ENCODE measurements at places on chromosomes 16 and 17.

GRCh38 chr17:34566201-34566600 lies 13.2 kb upstream of the TMEM132E start:
- DNase-seq = no peak

DNA sequence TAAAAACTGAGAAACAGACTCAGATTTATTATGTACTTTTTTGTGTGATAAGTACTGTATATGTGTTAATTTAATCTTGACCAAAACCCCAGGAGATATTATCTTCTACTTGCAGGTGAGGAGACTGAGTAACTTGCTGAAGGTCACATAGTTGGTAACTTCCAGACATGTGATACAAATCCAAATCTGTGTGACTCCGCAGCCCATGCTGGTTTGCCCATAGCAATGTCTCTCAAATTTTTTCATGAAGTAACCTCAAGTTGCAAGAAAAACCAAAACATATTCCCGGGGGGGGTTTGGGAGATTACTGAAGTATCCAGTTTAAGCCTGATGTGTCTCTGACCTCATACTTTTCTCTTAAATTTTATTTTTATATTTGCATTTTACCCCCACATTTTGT lies 3.3 kb downstream of the TEX14 start:
- DNase-seq = no peak

DNA sequence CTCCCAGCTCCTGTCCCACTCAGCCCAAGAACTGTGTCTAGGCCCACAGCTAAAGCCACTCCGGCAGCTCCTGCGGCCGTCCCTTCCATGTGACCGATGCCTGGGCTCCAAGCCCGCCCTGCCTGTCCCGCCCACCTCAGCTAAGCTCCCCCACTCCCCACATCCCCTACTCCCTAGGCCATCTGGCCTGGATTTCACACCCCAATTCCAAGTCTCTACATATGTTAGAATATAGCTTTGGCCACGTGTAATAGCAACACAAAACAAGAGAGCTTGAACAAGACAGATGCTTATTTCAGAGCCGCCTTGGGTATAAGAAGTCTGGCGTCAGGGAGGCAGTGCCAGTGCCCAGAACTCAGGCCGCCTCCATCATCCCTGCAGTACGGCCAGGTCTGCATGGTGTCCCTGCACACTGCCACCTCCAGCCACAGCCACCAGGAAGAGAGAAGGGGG lies 30.0 kb upstream of the USP22 start:
- DNase-seq = no peak

- no peak for DNase-seq
These were observed 17.3 kb upstream of the KCNJ12 start for GRCh38 chr17:21358682-21359482.

GRCh38 chr17:50944902-50945720 lies 79.0 kb upstream of the TOB1 start:
- DNase-seq = no peak

GRCh38 chr16:10332241-10332640 lies 53.6 kb upstream of the ATF7IP2 start:
- DNase-seq = no peak

DNA sequence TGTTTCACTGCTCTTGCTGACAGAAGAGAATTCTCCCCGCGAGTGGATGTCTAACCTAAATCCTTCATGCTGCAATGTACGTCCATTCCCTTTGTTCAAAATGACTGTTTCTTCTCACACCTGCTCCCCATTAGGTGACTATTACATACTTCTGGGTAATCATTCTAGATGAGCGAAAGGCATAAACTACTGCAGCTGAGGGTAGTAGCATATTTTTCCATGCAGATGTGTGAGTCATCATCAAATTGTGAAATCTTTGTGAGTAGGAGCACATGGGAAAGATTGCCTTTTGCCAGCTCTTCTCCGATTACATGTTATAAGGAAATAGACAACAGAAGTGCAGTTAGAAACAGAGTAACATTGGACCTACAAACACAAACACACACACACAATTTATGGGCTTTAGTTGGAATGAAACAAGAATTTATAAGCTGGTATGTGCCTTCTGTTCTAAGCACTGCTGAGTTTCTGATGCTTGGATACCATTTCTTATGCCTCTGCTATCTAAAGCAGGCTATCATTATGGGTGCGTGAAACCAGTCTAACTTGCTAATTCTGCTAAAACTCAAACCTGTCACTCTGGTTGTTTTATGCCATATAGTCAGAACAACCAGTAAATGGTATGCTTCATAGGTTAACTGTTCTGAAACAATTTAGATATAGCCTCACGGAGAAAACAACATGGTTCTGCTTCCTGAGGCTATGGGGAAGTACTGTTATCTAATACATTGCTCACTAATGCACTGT lies 346.9 kb upstream of the PSMD7 start:
- no peak for DNase-seq

GRCh38 chr17:32120141-32120540 lies 22.2 kb upstream of the RHOT1 start:
- DNase-seq = no peak

GRCh38 chr17:65598746-65599145 lies 37.3 kb upstream of the AXIN2 start:
- no peak for DNase-seq

DNA sequence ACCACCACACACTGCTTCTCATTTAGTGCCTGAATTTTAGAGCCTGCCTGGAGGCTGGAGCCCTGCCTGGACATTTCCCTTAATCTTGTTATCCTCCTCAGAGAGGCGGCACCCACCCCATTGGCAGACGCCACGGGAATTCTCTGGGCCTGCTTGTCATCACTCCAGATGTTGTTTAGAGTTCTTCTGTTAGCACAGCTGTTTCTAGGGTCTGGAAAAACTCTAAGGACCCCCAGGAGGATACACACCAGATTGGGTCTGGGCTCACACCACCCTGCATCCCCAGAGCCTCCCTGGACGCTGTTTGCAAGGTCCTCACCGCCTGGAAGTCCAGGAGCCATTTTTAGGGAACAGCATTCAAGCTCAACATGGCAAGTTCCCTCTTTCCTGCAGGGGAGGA lies 565 bp upstream of the XAF1 start:
- no peak for DNase-seq

- DNase-seq = no peak
These were observed 1.2 kb upstream of the MT2A start for GRCh38 chr16:56607109-56607618.

DNA sequence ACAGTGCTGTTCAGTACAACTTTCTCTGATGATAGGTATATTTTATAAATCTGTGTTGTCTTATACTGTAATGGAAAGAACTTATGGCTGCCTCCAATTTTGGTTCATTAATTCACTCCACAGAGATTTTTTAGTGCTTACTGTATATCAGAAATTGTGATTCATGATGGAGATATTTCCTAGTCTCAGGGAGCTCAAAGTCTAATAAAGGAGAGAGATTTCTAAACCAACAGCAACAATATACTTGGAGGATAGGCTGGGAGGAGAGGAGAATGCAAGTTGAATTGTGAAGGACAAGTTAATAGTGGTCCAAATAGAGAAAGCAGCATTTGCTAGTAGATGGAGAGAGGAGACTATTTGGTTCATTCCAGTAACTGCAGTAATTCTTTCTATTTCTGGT lies 63.5 kb downstream of the TANC2 start:
- DNase-seq = no peak

GRCh38 chr16:66575060-66575459 lies 4.2 kb upstream of the CMTM2 start:
- no peak for DNase-seq

GRCh38 chr17:40178660-40179059 lies 1.4 kb downstream of the RAPGEFL1 start:
- DNase-seq = no peak

GRCh38 chr17:9729034-9729650 lies 62.2 kb downstream of the DHRS7C start:
- no peak for DNase-seq

DNA sequence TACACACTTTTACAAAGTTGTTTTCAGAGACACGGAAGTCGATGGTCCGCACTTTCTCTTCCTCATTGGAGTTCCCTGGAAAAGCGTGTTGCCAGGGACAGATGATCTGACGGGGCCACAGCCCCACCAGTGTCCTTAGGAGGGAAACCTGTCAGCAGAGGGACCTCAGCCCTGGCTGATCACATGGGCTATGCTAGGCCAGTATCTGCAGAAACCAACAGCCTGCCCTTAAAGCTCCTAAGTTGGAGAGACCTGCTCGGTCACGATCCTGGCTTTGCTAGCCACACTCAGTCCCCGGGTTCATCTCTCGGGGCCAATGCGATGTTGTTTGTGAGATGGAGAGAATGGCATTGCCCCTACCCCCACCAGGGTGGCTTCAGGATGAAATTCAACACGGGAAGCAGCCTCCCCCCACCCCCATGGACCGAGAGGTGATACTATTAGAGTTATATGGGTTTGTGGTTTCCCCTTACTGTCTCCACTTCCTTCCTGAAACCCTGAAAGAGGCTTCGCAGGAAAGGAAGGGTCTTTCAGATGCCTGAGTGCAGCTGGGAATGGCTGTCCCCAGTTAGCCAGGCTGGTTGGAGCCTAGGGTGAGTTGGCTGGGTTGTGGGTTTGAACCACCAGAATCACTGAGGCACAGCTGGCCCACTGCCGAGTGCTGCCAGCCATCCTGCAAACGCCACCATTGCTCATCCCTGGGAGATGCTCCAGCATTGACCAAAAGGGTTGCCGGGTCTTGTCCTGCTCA lies 16.6 kb downstream of the RMI2 start:
- DNase-seq = no peak

DNA sequence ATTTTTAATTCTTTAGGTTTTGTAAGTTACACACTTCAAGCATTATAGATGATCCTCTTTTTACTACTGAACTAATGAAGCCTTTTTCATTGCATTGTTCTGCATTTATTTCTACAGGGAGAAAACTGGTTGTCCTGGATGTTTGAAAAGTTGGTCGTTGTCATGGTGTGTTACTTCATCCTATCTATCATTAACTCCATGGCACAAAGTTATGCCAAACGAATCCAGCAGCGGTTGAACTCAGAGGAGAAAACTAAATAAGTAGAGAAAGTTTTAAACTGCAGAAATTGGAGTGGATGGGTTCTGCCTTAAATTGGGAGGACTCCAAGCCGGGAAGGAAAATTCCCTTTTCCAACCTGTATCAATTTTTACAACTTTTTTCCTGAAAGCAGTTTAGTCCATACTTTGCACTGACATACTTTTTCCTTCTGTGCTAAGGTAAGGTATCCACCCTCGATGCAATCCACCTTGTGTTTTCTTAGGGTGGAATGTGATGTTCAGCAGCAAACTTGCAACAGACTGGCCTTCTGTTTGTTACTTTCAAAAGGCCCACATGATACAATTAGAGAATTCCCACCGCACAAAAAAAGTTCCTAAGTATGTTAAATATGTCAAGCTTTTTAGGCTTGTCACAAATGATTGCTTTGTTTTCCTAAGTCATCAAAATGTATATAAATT lies 53.0 kb downstream of the TUBD1 start:
- DNase-seq = no peak

- no peak for DNase-seq
These were observed 270.1 kb upstream of the TBX2 start for GRCh38 chr17:61129267-61130254.

- DNase-seq = no peak
These were observed 4.7 kb downstream of the ZNF750 start for GRCh38 chr17:82835122-82835521.

GRCh38 chr16:4744555-4745273 lies 10.4 kb downstream of the DNAAF8 start:
- no peak for DNase-seq

- no peak for DNase-seq
These were observed 52.2 kb upstream of the MED9 start for GRCh38 chr17:17424552-17424951.

- DNase-seq = no peak
These were observed 60.7 kb upstream of the TBX2 start for GRCh38 chr17:61338874-61339478.

- DNase-seq = no peak
These were observed 12.2 kb upstream of the CES3 start for GRCh38 chr16:66948837-66949225.

DNA sequence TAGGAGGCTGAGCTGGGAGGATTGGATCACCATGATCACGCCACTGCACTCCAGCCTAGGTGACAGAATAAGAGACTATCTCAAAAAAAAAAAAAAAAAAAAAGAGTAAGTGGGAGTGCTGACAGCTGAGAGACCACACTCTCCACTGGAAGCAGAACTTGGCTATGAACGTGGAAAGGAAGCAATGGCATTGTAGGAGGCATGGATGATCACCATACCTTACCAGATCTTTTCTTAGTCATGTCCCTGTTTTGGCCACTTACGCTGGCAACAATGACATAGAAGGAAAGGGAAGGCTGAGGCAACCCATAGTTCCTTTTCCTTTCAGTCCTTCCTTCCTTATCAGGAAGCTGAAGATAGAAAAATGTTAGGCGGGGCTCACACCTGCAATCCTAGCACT lies 3.7 kb upstream of the ATP1B2 start:
- no peak for DNase-seq

GRCh38 chr17:10069301-10069700 lies 129.1 kb downstream of the GAS7 start:
- no peak for DNase-seq

DNA sequence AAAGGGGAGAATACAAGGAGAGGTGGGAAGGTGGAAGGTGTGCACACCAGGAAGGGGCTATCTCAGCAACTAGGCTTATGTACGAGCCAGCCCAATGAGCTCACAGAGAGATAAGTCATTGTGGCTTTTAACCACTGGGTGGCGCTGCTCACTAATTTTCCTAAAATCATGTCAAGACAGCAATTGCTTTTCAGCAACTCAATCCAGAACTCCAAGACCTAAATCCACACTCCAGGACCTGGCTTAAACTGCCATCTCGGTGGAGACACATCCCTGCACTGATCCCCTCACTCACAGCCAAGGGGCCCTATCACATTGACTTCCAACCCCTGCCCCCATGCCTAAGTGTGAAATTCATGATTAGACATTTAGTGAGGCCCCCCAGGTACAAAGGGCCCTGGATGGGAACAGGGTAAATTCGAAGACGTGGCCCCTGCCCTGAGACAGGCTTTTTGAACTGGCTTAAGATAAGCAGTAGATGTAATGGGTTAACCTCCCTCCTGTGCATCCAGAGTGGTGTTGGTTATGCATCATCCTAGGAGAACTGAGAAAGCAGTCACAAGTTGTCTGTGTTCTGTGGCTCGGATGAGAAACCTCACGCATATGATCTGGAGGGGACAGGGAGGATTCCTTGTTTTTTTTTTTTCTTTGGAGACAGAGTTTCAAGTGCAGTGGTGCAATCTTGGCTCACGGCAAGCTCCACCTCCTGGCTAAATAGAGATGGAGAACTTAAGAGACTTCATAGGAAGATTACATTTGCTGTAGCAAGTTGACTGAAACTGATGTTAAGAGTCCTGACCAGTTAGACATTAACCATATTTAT lies 11.5 kb downstream of the CCL16 start:
- DNase-seq = peak; percentile 55

- no peak for DNase-seq
These were observed 6.8 kb downstream of the HSBP1 start for GRCh38 chr16:83814659-83814985.

- no peak for DNase-seq
These were observed 54.3 kb downstream of the SOCS1 start for GRCh38 chr16:11201498-11202259.
